NCI-H1092 (cell line): ENCODE measurements at places on chromosomes 12 and 14.

DNA sequence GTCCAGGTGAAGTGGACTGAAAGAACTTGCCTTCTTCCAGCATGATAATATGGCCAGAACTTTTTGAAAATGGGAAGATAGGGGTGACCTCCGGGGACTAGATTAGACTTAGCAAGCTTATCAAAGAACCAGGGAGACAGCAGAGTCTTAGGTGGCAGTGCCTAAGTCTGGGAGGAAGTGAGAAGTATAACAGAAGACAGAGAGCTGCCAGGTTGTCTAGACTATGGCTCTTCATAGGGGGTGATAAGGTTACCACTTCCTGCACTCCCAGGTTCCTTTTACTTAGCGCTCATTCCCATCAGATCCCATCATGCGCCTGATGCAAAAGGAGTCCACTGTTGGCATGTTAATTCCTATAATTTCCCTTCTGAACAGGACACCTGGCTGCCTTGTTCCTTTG lies 69.9 kb downstream of the PLXNC1 start:
- no peak for DNase-seq

DNA sequence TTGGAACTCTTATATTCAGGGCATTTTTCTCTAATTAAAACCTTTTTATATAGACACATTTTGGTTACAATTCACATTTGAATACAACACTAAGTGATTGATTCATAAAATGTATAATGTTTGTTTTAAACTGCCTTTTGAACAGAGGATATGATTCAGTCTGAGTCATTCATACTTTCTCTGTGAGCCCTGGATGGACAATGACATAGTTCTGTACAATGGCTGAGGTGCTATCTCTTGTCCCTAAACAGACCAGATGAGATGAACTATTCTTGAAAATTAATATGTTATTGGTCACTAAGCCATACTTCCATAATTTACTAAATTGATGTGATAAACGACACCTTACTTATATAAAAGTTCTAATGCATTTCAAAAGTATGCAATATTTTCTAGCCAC lies 199.7 kb upstream of the ATXN7L3B start:
- no peak for DNase-seq

GRCh38 chr12:98332642-98333041 lies 182.7 kb upstream of the TMPO start:
- DNase-seq = no peak

DNA sequence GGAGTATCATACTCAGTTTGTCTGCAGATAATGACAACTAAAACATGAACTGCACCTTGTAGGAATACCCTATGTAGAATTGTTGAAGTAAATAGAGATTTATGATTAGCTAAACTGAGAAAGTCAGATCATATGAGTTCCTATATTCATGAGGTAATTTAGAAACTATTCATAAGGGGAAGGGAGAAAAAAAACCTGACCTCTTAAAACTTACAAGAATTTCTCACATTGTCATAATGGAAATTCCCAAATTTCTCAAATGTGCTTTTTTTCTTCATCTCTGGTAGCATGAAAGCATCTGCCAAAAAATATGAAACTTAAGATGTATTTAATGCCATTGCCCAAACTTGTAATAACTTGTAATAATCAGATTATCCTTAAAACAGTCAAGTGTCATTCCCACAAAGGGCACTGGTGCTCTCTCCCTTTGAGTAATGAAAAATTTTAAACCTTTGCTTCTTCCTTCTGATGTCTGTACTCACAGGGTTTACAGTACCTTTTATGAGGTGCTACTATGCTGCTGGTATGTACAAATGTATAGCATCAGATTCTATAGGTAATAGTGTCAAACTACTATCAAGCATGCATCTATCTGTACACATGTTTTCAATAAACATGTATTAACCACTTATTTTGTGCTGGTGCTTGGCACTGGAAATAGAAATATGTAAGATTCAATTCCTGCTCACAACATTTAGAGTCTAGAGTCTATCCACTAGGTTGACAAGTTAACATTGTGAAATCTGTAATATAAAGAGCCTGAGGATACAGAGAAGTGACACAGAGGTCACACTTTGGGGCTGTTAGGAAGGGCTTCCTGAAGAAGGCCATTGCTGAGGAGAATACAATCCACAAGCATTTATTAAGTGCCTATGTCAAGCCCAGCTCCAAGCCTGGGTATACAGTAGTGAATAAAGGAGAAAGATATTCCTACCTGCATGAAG lies 17.4 kb upstream of the DRAM1 start:
- DNase-seq = no peak

GRCh38 chr12:1691123-1692007 lies 495 bp downstream of the ADIPOR2 start:
- peak; percentile 46 for DNase-seq

DNA sequence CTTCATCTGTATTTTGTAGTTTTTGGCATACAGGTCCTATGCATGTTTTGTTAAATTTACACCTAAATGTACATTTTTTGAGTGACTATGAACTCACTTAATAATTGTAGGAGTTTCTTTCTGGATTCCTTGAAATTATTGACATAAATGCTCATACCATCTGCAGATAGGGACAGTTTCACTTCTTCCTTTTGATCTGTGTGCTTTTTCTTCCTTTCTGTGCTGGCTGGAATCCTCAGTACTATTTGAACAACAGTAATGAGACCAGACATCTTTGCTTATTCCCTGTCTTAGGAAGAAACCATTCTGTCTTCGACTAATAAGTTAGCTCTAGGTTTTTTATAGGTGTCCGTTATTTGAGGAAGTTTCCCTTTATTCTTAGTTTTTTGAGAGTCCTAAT lies 110.3 kb downstream of the ADGRD1 start:
- no peak for DNase-seq

- no peak for DNase-seq
Observed at GRCh38 chr14:24430143-24430681, 458 bp downstream of the KHNYN start.

DNA sequence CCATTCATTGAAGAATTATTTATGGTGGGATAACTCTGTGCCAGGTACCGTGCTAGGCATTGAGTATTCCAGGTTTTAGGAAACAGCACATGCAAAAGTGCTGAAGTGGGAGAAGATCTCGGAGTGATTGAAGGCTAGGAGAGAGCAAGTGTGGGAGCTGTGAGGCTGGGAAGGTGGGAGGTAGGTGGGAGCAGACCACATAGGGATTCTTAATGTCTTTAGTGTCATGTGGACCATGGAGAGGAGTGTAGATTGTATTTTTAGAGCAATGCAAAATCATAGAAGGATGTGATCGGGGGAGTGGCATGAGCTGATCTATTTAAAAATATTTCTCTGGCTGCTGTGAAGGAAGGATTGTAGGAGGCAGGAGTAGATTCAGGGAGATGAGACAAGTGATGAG lies 5.4 kb downstream of the PTPN11 start:
- DNase-seq = no peak

DNA sequence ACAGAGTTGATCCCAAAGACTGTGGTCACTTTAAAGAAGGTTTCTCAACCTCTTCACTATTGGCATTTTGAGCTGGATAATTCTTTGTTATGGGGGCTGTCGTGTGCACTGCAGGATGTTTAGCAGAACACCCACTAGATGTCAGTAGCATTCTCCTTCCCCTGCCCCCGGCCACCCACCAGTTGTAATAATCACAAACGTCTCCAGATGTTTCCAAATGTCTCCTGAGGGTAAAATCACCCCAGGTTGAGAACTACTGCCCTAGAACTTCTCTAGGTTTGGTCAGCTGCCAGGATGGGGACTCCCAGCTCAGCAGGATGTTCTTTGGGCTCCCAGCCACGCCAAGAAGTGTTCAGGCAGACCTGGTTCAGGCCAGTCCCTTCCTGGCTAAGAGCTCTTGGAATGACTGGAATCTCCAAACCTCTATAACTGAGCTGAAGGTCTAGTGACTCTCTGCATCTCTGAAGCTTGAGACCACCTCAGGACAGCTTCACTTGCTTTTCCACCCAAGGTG lies 12.5 kb upstream of the AJUBA start:
- DNase-seq = peak; percentile 16

GRCh38 chr12:2345902-2346301 lies 293.1 kb downstream of the CACNA1C start:
- no peak for DNase-seq

DNA sequence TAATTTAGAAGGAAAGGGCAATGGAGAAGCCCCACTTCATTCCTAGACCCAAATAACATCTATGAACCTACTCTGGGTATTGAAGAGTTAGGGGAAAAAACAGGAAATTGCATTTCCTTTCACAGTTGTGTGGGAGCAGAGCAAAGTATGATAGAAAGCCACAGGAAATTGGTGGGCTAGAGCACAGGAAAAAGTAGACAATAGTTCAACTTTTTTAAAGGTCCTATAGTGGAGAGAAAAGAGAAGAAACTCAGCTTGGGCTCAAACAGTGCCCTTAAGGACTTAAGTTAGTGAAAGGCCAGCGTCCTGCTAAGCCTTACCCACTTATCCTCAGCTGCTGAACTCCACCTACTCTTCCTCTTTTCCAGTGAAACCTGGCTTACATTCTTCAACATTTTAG lies 258.1 kb downstream of the DPY19L2 start:
- no peak for DNase-seq

GRCh38 chr12:120620624-120621023 lies 19.8 kb upstream of the CABP1 start:
- DNase-seq = no peak

GRCh38 chr14:52711666-52712065 lies 4.7 kb downstream of the PSMC6 start:
- DNase-seq = no peak

DNA sequence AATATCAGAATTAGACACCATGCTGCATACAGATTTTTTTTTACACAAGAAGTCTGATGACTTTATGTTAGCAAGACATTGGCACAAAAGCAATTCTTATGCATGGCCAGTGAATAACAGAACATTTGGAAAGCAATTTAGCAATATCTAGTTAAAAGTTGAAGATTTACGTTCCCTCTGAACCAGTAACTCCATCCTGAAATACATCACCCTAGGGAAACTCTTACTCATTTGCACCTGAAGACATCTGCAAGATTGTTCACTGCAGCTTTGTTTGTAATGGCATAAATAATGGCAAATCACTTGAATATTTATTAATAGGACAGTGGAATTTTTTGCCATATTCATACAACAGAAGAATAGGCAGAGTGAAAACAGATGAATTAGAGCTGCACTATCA lies 670.0 kb upstream of the NOVA1 start:
- DNase-seq = no peak

DNA sequence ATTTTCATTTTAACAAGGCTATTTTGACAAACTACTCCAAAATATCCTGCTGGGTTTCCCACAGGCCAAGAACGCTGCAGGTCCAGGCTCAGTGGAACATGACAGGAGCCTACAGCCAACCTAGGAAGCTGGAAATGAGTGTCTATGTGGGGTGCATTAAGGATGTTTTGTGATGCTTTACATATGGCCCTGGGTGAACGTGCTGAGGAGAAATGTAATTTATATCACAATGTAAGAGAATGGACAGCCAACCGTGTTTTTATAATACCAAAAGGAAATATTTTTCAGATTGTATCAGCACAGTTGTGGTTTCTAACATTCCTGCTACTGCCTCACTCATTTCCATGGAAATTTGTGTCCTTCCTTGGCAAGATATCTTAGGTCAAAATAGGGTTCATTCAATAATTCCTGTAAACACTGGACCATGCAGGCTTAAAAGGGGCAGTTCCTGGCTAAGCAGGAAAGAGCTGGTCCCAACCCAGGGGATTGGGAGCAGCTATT lies 51.5 kb downstream of the ST8SIA1 start:
- DNase-seq = no peak

DNA sequence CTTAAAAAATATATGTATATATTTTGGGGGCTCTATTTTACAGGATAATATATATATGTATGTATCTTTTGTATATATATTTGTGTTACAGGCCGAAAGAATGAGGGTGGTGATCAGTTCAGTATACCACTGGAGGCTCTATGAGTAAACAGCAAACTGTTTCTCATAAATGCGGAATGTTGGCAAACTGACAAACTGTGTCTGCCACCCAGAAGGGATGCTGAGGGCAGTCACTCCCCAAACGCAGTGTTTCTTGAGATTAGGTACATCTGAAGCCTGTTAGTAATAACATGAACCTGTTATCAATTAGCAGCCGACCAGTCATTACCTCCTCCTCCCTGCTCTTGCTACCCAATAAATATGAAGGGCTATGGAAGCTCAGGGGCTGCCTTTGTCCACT lies 20.8 kb downstream of the TNFAIP2 start:
- no peak for DNase-seq

DNA sequence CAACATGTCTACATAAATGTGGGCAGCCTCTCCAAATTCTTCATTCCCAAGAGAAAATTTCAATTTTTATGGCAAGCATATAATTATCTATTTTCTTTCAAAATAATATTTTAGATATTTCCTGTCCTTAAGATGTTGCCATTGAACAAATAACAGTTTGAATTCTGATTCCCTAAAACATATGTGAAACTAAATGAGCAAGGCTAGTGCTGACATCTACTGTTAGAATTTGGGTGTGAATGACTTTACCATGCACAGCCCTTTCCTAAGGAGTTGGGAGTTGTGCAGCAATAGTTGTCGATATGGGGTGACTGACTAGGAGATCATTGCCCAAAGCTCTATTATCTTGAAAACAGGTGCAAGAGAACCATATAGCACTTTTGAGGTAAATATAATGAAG lies 108.2 kb upstream of the SLC38A4 start:
- DNase-seq = no peak

- DNase-seq = peak; percentile 27
Observed at GRCh38 chr14:61475316-61475715, 153.9 kb downstream of the PRKCH start.

- DNase-seq = no peak
Observed at GRCh38 chr14:60642270-60643140, 6.8 kb downstream of the SIX1 start.

- no peak for DNase-seq
Observed at GRCh38 chr12:2190896-2191533, 138.2 kb downstream of the CACNA1C start.

DNA sequence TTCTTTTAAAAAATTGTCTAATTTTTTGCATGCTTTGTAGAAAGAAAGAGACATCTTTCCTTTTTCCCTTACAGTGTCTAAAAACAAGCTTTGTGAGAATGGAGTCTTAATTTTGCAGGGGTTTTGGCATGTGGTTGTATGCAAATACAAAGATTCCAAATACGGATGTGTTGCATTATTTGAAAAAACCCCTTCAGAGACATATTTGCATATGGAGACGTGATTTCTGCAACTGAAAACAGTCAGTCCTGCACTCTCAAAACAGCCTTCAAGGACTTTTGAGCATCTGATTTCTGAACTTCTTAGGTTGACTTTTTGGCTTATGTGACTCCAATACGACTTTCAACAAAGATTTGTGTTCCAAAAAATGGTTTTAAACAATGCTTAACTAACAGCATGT lies 7.8 kb downstream of the IRAK3 start:
- no peak for DNase-seq

- no peak for DNase-seq
Observed at GRCh38 chr14:81946834-81947798, 413.5 kb upstream of the SEL1L start.

- no peak for DNase-seq
Observed at GRCh38 chr12:2574355-2574935, 220.3 kb upstream of the FKBP4 start.
